ENCODE measurements at places on chromosomes 16 and 17.

GRCh38 chr16:13545271-13545670, 374.7 kb upstream of the ERCC4 start:
- no peak for DNase-seq

DNA sequence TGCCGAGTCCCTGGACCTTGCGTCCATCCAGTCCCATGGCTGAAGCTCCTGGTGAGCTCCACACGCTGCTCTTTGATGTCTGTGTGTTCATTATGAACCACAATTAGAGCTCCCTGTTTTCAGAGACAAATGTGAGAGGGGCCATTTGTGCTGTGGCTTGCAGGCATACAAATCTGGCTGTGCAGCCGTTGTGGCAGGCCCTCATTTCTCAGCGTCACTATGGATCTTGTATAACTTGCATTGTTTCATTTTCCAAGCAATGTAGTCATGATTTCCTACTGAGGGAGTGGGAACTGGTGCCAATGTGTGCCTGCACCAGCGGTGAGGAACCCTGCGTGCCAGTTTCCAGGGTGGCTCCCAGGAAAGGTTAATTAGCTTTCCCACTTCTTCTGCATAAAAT, 542.6 kb downstream of the TMEM114 start:
- DNase-seq = no peak

- DNase-seq = no peak
These were observed 237.1 kb downstream of the SHISA9 start for GRCh38 chr16:13138528-13138927.

- no peak for DNase-seq
These were observed 571.5 kb upstream of the CDH5 start for GRCh38 chr16:65794973-65795372.

DNA sequence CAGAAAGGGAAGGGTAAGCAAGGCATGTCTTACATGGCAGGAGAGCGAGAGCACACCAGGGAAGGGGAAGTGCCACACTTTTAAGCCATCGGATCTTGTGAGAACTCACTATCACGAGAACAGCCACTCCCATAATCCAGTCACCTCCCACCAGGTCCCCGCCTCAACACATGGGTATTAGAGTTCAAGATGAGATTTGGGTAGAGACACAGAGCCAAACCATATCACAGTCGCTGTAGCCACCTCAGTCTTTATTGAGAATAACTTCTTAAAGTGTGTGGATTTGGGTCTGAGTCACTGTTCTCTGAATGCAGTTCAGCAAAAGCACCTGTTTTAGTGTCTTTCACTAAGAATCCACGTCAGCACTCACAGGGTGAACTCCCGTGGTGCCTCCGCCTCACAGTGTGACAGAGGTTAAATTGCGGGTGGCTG, 195.2 kb upstream of the CHMP6 start:
- no peak for DNase-seq

DNA sequence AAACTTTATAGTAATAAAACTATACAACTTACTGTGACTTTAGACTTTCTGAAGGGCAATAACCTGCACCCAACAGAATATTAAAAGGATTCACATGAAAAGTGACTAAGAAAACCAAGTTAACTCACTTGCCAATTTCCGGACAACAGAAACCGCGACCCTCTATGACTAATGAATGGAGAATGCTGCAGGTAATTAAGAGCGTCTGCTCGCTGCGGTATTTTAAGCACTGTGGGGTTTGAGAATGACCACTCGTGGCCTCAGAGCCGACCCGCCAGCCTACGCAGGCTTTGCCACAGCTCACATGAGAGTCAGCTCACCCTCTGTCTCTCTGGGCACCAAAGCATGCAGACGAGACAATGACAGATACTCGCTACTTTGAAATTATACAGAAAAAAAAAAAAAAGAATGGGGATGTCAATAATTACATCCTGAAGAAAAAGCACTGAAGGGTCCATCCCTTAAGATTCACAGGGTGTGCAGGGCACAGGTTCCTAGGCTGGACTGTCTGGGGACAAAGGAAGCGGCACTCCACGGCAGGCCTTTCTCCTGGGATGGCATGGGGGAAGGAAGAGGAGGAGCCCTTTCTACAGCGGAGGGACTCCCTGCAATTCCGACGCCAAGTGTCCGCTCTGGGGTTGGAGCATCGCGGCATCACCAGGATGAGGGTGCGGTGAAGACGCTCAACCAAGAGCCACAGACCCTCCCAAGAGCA, 35.0 kb downstream of the ZCCHC14 start:
- DNase-seq = no peak

GRCh38 chr17:10907370-10907769, 69.5 kb upstream of the PIRT start:
- no peak for DNase-seq

- DNase-seq = no peak
These were observed 181.7 kb downstream of the MRTFB start for GRCh38 chr16:14252860-14253259.

DNA sequence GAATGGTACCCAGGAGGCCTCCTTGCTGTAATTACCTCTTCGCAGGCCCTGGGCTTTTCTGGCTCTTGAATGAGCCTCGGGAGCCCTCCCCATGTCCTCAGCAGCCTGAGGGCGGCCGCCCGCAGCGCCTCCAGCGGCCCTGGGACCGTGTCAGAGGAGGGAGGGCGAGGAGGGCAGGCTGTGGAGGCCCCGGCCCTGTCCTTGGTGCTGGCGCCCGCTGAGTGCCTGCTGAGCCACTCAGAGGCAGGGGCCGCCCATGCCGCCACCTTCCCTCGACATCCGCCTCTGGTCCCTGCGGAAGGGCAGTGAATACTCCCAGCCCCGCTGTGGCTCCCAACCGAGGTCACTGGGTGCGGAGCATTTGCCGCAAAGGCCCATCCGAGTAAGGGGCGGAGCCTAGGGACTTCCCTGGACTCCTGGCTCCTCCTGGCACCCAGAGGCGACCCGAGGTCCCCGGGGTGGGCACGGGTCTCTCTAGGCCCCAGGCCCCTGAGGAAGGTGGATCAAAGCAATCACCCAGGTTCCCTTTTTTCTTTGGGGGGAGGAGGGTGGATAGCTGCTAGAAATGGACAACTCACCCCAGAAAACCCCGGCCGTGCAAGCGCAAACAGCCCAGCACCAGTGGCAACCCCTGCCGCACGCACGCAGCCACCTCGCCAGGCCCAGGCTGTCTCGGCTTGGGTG, 2.8 kb downstream of the RBFOX3 start:
- no peak for DNase-seq

GRCh38 chr16:10660950-10661635, 33.6 kb downstream of the TEKT5 start:
- DNase-seq = no peak

DNA sequence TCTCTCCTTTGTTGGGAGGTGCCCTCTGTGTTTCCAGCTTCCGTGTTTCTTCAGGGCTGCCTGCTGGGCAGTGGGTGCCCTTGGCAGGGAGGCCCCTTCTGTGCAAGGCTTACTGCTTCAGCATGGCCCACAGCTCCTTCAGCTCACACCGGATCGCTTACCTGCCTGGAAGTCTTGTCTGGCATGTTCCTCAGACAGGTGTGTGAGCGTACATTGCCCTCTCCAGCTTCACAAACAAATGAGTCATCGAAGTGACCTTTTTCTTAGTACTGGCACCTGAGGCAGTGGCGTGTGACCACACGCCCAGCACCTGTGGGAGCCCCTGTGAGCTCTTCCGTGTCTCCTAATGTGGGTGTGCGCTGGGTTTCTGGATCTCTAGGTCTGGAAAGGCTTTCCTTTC, 3.5 kb downstream of the RAB40C start:
- no peak for DNase-seq

- DNase-seq = no peak
These were observed 11.5 kb upstream of the DUSP14 start for GRCh38 chr17:37478187-37478586.

GRCh38 chr17:4086041-4086483, 56.8 kb downstream of the ZZEF1 start:
- no peak for DNase-seq

GRCh38 chr16:58511933-58512815, 3.1 kb upstream of the SETD6 start:
- no peak for DNase-seq

- no peak for DNase-seq
These were observed 544.6 kb downstream of the CDH13 start for GRCh38 chr16:83171396-83171795.

- no peak for DNase-seq
These were observed 270.9 kb upstream of the FOXF1 start for GRCh38 chr16:86239381-86239780.

DNA sequence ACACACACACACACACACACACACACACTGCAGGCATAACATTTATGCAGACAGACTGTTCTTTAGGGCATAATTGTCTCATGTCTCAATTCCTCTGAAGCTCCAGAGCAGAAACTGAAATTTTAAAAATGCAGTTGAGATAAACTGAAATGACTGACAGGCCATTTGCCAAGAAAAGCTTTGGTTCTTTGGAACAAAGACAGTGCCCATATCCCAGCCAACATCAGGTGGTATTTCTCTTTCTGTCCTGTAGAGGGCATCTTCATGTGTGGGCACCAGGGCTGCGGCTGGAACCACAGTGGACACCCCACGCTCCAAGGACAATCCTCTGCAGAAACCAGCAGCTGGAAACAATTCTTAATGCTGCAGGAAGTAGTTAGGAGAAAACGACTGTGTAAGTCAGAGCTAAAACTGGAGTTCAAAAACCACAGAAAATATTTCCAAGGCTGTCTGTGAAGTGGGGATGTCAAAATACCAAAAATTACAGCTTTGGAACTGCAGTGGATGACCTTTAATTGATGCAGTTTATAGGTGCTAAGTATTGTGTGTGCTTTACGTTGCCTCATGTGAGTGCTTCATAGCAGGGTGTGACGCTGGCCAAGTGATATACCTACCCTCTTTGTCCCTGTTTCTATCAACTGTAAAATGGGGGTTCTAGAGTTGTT, 10.6 kb upstream of the MEFV start:
- DNase-seq = no peak

- no peak for DNase-seq
These were observed 18.1 kb downstream of the SOX8 start for GRCh38 chr16:999677-1000076.

DNA sequence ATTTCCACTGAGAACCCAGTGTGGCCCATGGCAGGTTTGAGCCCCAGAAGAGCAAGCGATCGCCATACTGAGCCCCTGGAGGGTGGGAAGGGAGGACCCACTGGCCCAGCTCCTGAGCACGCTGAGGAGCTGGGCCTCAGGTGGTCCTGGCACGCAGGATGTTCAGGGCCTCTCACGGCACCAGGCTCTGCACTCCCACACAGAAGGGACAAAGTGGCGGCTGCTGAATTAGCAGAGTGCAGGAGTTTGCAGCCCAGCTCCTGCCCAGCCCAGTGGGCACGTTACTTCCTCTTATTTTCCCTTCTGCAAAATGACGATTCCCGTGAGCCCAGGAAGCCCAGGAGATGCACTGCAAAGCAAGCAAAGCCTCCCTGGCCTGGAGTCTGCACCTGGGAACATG, 42.3 kb upstream of the MTSS2 start:
- no peak for DNase-seq

- DNase-seq = no peak
These were observed 102.6 kb downstream of the SDR42E1 start for GRCh38 chr16:81908466-81909262.

DNA sequence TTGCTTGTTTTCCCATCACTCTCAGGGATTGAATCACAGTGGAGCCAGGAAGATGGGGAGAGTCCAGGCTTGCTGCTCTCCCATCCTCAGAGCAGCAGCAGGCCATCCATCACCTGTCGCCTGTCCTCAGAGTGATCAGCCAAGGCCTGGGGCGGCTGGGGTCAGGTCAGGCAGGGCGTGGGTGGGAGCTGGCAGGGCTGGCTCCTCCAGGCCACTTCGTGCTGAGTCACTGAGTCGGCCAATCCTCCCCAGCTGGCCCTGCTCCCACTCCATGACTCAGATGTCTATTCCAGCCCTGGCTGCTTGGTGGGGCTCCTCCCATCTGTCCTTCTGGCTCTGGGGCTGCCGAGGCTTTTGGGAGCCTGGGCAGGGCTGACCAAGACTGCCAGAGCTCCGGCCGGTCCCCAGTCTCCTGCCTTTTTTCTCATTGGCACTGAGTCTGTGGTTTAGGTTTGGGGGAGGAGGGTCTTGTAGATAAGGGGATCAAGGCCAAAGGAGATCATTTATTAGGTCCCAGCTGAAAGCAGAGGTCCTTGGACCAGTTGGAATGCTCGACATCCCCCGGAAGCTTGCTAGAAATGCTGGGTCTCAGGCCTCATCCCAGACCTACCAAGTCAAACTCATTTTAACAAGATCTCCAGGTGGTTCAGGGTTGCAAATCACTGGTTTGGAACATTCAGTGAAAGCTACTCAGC, 72.7 kb downstream of the ABCC1 start:
- DNase-seq = no peak

DNA sequence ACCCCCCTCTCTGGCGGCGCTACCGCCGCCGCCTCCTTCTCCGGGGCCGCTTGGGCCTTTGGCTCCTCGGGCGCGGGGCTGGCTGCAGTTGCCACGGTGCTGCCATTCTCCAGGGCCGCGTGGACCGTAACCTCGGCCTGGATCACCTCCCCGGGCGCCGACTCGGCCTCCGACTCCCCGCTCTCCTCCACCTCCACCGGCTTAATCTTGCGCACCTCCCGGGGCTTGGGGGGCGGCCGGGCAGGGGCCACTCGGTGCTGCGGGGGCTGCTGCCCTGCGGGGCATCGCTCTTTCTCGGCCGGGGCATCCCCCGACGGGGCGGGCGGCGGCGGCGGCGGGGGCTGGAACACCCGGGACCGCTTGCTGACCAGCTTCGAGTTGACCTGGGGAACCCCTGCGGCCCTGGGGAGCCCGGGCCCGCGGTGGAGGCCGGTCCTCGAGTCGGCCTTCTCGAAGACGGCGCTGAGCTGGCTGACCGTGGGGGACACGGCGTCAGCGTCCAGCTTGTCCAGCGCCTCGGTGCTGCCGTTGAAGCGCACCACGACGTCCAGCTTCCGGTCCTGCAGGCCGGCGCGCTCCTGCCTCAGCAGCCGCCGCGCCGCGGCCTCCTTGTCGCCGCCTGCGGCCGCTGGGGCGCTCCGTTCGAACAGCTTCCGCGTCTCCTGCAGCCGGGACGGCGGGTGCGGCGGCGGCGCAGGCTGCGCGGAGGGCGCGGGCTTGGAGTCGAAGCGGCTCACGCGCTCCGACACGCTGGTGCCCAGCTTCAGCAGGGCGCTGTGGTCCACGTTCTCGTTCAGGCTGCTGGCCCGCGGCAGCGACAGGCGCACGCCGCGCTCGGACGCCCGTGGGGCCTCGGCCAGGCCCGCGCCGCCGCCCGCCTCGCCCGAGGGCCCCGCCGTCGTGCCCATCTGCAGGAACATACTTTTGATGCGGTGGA, 792 bp downstream of the PPP1R9B start:
- DNase-seq = no peak

DNA sequence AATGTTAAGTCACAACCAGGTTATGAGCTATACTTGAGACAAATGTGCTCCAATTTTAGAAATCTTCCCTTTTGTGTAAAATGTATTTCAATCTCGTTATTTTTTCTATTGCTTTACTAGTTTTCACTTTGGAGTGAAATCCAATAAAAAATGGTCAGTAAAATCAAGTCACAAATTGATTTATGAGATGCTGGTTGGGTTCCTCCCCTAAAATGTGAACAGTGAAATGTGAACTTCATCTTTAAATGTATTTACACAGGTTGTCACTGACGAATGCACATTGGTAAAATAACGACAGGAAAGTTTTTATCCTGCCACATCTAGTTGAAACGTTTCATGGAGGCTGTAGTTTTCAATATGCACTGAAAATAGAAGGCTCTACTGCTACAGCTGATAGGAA, 55.5 kb downstream of the COX10 start:
- DNase-seq = no peak
